Adipocyte (in vitro differentiated cells): ENCODE measurements at places on chromosomes 13 and 19.

DNA sequence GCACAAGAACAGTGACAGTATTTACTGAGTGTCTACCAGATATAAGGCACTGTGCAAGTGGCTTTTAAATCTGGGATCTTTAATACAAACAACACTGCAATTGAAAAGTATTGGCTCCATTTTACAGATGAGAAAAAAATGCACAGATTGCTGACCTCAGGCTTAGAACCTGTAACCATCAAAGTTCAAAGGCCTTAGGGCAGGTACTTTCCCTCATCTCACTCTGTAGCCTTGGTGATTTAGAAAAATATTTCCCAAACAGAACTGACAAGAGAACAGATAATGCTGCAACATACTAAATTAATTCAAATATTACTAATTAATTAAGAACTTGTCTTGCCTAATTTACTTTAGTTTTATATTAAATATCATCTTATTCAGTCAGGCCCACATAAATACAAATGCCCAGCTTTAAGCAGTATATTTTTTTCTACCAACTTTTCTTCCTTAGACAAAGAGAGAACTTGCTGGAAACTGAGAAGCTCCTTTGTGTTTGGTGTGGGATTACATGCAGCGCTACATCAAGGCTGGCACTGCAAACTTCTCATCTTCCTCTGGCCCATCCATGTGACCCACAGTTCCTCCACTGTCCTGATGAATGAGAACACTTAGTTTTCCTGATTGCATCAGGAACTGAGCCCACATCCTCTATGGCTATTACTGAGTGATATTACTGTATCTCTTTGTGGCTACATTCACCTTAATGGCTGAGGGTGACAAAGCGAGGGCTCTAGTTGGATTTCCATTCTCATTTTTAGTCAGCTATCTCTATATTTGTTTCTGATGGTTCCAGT, 302.1 kb downstream of the ENOX1 start:
- no peak for DNase-seq

GRCh38 chr19:41706741-41707501, 1.5 kb upstream of the CEACAM5 start:
- DNase-seq = no peak

DNA sequence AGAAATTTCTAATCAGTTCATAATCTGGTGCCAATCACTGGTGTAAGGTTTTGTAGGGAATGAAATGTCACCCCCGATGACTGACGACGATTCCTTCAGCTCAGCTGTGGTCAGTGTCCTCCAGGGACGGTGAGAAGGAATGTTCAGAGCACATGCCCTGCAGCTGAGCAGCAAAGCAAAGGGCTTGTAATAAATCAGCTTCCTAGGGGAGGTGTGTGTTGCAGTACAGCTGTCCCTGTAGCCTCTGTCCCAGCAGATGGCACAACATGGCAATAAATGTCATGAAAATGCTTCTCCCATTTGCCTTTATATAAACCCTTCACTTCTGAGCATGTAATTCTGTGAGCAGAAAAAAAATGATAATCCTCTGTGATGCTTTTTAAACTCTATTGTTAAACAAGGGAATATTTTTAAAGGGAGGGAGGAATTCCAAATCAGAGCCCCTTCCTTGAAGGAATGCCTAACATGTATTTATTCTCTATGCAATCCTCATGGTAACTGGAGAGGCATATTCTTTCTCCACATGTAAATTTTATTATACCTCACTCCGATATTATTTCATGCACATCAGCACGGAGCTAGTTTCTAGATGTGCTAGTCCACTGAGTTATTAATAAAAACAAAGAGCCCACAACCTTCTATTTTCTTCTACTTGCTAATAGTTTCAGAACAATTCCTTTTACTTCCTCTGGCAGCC, 102.5 kb downstream of the FAM216B start:
- DNase-seq = peak; percentile 75

GRCh38 chr13:66888698-66889097, 341.4 kb downstream of the PCDH9 start:
- peak; percentile 7 for DNase-seq

- peak; percentile 56 for DNase-seq
Measured at GRCh38 chr19:47637550-47637949, 28.6 kb downstream of the BICRA start.

DNA sequence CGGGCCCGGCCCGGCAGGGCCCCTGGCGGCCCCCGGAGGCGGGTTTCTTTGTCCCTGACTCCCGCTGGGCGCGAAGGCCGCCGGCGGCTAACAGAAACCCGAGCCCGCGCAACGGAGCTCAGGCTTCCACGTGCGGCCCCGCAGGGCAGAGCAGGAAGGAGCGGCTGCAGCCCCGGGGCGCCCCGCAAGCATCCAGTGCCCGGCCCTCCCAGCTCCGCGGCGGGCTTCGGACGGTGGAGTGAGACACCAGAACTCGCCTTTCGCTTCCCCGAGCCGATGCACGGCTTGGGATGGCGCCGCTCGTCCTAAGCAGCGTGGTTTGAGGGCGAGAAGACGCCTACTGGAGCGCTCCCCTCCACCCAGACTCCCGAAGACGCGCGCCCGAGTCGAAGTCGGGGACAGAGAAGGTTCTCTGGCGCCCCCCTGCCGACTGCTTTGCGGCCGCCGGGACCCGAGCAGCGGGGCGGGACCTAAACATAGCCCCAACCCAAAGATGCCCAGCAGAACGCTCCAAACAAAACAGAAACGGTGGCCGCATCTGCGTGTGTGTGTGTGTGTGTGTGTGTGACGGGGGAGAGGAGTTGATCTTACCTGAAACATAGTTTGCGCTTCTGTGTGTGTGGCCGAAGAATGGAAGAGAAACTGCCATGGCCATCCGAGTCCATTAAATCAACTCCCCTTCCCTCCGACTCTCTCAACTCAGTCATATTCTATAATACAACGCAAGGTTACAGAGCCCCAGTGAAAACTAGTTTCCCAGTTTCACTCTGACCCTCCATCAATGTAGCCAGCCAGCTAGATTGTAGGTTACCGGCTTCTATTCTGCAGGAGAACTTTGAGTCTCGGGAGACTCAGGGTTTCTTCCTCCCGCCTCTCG, 629 bp upstream of the FGF9 start:
- peak; percentile 70 for DNase-seq
